ENCODE measurements at places on chromosomes 6 and 20.

GRCh38 chr6:3195695-3196497 lies 31.6 kb downstream of the TUBB2B start:
- no peak for DNase-seq

DNA sequence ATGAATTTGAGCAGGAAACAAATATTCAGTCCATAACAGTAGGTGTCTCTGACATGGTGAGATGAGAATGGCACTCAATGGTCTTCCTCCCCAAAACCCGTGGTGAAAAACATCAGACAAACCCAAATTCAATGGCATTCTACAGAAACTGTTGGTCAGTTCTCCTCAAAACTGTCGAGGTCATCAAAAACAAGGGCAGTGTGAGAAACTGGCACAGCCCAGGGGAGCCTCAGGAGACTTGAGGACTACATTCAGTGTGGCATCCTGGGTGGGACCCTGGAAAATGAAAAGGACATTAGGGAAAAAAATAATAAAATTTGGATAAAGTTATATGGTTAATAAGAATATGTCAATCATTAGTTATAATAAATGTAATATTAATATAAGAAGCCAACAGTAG lies 40.6 kb downstream of the LBP start:
- DNase-seq: no peak

DNA sequence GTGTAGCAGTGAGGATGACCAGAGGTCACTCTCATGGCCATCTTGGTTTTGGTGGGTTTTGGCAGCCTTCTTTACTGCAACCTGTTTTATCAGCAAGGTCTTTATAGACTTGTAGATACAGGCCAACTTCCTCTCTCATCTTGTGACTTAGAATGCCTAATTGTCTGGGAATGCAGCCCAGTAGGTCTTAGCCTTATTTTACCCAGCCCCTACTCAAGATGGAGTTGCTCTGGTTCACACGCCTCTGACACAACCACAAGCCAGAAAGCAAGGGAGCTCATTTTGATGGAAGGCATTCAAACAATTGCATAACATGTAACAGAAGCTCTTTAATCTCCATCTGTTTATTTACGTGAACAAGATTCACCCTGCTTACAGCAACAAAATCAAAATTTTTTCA lies 492.0 kb upstream of the SULF2 start:
- DNase-seq: no peak

DNA sequence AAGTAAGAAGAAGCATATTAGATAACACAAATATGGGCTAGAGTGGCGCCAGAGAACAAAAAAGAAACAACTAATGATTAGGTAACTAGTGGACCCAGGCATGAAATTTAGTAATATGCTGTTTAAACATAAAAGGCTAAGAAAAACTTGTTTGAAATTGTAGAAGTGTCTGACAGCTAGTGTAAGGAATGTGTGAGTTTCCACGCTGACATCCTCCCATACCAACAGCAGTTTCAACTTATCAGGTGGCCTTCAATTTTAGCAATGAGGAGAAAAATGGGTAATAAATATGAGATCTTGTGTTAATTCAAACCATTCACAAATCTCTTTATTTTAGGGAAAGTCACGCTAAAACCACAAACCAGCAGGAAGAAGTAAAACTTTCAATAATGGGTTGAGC lies 440.2 kb upstream of the FLRT3 start:
- no peak for DNase-seq

- no peak for DNase-seq
These were observed 31.3 kb downstream of the AKIRIN2 start for GRCh38 chr6:87670707-87671106.

GRCh38 chr6:33116417-33116816 lies 40.6 kb downstream of the HLA-DPB1 start:
- no peak for DNase-seq

- DNase-seq: no peak
These were observed 350.6 kb upstream of the PLCB4 start for GRCh38 chr20:8718279-8718678.

- no peak for DNase-seq
These were observed 5.5 kb downstream of the UBR2 start for GRCh38 chr6:42569102-42570028.

DNA sequence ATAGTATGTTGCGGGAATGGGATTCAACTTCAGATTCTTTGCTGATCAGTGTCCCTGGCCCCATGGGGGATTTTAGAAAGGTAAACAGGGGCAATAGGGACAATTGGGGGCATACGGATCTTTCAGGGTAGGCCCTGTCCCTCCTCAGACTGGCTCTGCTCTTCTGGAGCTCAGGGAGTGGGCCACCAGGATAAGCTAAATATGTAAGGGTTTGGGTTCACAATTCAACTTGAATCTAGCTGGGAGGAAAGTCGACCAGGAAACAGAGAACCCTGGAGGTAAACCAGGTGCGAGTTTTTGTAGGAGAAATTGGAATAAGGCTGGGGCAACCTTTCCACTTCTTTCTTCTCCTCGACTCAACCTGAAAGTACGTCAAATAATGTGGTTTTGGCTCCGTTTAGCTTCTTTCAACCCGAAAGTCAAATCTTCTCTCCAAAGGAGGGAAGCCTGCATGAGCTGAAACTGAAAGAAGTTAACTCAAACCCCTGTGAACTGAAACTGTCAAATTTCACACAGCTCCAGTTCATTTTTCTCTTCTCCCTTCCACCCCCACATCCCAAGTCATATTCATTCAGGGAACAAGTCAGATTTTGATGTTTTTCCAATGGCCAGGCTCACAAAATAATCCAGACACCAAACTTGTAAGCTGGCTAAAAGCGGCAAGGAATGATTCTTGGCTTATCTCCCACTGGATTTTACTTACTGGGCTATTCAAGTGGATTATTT lies 278.2 kb downstream of the CLIC5 start:
- DNase-seq: no peak

DNA sequence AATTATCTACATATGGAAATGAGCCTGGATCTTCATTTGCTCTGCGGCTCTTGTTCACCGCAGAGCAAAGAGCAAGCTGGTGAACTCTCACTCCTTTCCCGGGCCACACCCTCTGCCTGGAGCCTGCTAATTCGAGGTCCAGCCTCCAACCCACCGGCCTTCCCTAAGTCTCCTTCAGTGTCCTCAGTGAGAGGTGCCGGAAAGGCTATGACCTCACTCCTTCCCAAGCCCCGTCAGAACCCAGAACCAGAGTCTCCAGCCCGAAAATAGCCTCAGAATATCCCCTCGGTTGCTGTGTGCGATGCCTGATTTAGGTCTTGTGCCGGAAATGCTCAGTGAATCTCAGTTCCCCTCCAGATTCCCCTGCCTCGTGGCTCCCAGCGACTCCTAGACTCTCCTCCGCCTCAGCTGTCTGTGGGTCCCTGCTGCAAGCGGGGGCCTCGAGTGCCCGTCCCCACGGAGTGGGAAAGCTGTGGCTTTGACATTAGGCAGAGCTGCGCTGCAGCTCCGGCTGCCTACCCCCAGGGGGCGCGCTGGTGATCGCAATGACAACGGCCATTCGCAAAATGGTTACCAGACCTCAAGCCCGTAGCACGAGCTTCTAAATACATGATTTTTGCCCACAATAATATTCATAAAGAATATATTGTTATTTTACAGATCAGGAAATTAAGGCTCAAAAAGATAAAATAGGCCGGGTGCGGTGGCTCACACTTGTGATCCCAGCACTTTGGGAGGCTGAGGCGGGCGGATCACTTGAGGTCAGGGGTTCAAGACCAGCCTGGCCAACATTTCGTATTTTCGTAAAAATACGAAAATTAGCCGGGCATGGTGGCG lies 4.1 kb upstream of the BNIP5 start:
- DNase-seq: no peak

DNA sequence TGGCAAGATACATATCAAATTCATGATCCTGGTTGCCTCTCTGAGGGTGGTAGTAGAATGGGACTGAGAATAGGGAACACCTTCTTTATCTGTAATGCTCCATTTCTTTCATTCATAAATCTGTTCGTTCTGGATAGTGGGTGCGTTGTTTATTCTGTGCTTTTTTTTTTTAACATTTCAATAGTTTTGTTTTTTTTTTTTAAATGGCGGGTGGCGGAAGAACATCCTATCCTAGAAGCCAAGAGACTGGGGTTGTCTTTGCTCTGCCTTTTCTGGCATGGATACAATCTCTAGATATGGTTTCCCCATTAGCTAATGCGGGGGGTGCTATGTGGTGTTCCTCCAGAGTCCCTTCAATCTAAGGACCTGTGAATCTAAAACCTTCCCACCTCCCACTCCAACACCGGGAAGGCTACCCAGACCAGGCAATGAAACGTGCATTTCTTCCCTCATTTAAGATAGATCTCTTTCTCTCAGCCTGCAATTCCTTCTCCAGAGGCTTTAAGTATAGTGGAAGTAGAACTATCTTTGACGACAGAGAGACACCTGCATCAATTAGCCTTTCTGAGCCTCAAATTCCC lies 883 bp upstream of the CCDC28A start:
- DNase-seq: no peak

DNA sequence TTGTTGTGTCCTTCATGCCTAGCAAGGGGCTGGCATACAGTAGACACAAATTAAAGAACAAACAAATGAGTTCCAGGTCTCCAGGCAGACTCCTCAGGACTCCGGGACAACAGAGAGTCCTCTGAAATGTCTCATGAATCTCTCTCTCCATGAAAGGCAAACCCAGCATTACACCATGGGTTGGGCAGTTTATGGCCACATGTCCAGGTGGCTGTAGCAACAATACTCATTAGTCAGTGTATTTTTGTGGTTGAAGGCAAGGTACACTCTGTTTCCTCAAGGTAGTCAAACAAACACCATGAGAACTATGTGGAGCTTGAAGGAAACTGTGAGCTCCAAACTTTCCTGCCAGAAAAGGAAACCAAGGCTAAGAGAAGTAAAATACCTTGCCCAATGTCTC lies 62.2 kb downstream of the KCNB1 start:
- no peak for DNase-seq

GRCh38 chr6:48116699-48117645 lies 6.0 kb upstream of the PTCHD4 start:
- no peak for DNase-seq

DNA sequence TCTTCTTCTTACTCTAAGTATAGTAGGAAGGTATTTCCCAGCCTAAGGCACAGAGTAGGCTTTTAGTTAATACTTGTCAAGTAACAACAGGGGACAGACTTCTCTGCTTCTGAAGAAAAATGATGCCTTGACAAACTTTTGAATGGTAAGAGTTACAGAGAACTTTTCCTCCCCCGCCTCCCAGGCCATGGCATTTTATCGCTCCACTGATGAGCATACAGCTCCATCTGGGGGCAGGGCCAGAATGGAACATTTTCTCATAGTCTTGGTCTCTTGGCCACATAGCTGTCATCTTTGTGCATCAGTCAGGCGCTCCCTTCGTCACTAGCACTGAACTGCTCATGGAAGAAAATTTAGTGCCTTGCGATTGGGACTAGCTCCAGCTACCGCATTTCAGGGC lies 1066.8 kb upstream of the CITED2 start:
- DNase-seq: no peak

DNA sequence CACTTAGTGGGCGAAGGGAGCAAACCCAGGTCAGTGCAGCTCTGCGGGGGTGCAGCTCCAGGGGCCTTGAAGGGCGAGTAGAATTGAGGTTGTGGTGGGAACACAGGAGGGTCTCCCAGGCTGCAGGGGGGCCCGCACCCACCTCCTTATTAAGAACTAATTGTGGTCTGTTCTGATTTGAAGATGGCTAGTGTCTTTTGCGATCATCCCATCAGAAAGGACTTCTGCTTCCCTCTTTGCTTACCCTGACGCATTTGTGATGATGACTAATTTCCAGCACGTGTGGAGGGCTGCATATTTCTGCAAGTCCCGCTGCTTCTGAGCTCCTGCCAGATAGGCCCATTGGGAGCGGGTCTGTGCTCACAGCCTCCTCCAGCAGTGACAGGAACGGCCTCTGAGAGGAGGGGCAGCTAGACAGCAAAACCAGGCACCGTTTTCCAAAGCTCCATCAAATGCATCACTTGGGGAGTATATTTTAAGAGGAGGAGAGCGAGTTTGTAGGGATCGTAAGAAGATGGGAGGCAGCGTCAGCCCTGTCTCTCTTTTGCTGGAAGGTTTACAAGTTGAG lies 268.9 kb downstream of the CDH4 start:
- DNase-seq: no peak

DNA sequence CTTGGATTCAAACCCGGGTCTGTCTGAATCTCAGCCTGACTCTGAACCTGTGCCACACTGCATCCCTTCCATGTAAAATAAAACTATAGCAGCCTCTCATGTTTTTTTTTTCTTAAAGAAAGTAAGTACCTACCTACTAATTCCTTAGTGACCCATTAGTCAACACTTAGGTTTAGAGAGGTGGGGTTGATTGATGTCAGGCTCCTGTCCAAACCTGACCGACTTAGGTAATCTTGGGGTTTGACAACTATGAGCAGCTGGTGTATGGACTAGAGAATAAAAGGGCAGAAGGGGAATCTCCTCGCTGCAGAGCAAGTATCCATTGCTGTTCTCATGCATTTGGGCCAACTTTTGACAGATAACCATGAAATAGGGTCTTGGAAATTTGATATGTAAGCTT lies 6.5 kb downstream of the NKAIN2 start:
- no peak for DNase-seq

GRCh38 chr6:74654296-74654695 lies 551.6 kb downstream of the COL12A1 start:
- DNase-seq: no peak

DNA sequence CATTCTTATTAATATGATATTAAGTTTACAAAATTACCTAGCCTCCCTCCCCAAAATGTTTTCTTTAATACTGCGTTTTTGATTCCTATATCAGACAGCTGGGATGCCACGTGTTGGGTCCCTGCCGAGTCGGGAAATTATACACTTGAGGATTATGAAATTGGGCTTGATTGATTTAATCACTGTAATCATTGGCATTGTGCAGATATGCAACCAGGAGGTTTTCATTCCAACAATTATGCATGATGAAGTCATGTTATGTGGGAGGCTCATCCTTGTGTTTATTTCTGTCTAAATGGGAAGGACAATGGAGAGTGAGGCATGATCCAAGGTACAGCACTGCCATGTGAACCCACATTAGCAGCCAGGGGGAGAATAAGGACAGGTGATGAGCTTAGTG lies 30.6 kb upstream of the RIPOR2 start:
- no peak for DNase-seq

GRCh38 chr6:30889921-30890645 lies 5.8 kb downstream of the DDR1 start:
- DNase-seq: no peak
